ENCODE measurements at places on chromosomes 4 and X.

- peak; percentile 40 for DNase-seq
Observed at GRCh38 chrX:43958529-43958928, 14.7 kb downstream of the NDP start.

DNA sequence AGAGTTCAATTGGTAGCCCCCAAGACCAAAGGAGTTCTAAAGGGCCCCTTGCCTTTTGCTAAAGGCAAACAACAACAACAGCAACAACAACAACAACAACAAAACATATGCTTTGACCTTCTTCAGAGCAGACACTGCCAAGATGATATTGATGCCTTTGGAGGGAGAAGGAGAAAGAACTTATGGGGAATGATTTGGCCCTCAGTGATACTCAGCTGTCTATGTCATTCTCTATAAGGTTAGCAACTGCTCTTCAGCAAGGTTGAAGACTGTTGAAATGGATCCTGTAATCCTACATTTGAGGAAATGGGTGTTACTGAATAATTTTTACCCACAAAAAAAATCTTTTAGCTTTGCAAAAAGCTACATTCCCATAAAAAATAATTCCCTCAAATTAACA lies 72.5 kb downstream of the PRPS1 start:
- DNase-seq = no peak

DNA sequence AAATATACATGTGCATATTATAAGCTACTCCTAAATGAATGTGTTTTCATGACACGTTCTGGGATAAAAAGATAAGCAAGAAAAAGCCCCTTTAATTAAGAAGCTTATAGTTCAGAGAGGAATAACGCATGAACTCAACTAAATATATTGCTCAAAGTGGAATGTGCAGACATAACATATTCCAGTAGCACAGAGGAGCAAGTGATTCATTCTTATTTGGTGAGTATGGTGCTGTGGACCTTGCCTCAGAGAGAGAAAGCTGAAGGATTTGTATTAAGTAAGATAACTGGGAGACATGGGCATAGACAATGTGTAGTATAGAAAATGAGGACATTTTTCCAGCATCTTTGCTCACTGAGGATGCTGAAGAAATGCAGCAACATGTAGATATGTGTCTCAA lies 76.8 kb downstream of the CFAP299 start:
- DNase-seq = no peak

DNA sequence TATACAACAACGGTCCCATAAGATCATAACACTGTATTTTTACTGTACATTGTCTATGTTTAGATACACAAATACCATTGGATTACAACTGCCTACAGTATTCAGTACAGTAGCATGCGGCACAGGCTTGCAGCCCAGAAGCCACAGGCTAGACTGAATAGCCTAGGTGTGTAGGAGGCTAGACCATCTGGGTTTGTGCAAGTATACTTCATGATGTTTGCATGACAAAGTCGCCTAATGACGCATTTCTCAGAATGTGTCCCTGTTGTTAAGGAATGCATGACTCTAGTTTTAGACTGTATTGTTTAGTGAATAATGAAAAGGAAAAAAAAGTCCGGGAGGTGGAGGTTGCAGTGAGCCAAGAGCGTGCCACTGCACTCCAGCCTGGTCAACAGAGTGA lies 56.5 kb upstream of the C4orf50 start:
- no peak for DNase-seq

- no peak for DNase-seq
Observed at GRCh38 chrX:113935518-113935917, 648.4 kb upstream of the HTR2C start.

- DNase-seq = no peak
Observed at GRCh38 chr4:36772154-36772516, 472.4 kb upstream of the NWD2 start.

DNA sequence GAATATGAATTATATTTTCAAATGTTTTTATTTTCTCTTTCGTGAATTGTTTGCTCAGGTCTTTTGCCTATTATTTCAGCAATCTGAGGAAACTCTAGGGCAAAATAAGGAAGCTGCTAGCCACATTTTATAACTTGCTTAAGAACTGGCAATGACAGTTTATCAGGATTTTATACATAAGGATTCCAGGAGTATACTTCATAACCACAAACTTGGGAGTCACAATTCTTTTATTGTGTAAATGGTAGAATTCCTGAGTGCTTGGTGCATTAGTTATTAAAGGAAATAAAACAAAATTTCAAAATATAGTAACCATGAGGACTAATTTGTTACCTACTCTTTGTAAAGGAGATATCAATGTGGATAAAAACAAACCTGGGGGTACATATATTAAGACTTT lies 54.4 kb downstream of the PALLD start:
- no peak for DNase-seq

DNA sequence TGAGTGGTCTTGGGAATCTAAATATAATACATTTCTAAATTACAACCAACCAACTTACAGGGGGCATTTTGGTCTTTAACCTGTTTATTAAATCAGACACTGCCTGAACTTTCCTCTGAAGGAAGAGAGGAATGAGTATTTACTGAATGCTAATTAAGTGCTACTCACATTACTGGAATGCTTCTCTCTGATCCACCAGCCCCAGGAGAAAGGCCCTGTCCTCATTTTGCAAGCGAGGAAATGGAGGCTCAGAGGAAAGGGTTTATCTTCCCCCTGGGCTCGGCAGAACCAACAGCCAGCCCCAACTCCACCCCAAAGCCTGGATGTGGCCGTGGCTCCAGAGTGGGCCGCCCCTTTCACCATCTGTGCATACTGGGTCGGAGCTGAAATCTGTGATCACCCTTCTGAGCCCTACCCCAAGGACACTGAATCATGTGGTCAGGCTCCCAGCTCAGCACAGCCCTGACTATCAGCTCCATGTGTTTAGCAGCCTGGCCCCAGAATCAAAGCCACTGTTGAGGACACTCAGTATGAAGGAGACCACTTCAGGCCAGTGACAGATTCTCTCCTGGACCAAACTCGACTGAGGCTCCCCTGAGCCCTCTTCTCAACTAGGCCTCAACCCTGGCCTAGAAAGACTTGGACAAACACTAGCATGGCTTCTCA lies 56.7 kb upstream of the ENPP6 start:
- DNase-seq = no peak

- DNase-seq = no peak
Observed at GRCh38 chr4:120659616-120660170, 262.8 kb downstream of the PRDM5 start.

- no peak for DNase-seq
Observed at GRCh38 chr4:107317611-107318010, 281.5 kb upstream of the DKK2 start.

DNA sequence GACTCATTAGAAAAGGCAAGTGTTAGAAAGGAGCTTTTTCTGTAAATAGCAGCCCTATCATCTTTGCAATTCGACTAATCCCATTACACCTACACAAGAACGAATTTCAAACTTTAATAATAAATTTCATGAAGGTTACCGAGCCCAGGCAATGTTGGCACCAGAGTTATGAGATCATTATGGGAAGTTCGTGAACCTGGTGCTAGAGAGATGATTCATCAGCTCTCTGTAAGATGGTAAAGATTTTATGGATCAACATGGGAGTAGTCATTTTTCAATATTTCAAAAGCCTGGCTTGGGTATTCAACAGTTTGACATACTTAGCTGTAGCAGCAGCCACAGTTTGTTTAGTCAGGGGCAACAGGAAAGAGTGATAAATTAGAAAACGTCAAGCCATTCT lies 35.8 kb downstream of the AMELX start:
- DNase-seq = no peak

GRCh38 chr4:917466-917865 lies 14.7 kb downstream of the GAK start:
- DNase-seq = no peak

GRCh38 chr4:20591571-20591970 lies 108.7 kb upstream of the PACRGL start:
- no peak for DNase-seq

DNA sequence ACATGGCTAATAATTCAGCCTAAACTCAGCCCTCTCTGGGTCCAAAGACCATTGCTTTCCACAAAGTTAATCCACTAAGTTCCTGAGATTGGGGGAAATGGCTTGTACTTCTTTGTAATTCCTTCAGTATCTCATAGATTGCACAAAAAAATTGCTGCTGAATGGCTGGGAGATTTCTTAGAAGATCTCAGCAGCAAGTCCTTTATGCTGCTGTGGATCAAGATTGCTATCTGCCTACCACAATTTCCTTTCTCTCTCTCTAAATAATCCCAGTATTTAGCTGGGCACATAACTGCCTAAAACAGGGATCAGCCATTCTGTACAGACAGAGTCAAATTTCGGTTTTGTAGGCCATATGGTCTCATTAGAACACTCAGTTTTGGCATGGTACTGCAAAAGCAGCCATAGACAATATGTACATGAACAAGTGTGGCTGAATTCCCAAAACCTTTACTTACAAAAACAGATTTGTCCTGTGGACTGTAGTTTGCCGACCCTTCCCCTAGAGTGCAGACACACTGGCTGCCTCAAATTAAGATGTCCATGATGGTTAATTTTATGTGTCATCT lies 18.5 kb upstream of the HOPX start:
- no peak for DNase-seq

- no peak for DNase-seq
Observed at GRCh38 chr4:106126062-106126461, 189.9 kb downstream of the TBCK start.

DNA sequence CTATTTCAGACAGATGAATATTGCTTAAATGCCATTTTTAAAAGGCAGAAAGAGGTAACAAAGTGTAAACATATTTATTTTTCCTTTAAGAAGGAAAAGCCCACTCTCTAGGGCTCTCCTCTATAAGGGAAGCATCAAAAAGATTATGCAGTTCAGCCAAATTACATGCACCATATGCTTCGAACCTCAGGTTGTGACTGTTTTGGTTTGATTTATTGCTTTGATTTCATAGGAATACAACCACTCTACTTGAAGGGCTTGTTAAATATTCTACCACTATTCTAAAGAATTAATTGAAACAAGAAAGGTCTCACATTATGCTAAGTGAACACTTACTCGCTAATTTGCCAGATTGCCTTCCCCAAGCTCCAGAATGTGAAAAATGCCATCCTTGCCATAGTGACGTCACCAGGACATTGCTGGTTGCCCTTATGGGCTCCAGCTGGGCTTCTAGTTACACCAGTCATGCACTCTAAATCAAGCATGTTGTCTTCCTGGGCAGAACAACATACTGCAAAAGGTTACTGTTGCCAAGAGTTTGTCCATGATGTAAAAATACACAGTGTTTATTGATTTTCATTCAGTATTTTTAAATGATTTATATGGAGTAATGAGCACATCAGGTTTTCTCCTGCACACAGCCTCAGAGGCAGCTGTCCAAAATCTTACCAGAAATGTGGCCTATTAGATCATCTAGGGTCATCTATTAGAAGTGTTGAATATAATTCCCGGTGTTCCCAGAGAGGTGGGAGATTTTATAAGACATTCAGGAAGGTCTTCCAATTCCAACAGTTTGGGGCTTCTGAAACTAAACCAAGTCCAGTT lies 164.4 kb upstream of the RAPGEF2 start:
- no peak for DNase-seq

DNA sequence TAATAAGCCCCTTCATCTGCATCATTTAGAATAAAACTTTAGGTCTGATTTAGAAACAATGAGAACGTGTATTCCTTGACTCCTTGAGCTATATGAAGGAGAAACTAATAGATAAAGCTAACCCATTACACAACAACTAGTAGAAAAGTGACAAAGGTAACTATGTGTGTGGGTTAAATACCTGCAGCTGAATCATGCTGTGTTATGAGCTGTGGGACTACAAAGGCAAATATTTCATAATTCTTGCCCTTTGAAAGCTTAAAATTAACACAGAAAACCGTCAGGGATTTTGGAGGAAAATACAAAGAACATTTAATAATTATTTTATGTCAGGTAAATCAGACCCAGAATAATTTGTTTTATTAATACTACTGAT lies 898 bp upstream of the NDP start:
- DNase-seq = no peak

DNA sequence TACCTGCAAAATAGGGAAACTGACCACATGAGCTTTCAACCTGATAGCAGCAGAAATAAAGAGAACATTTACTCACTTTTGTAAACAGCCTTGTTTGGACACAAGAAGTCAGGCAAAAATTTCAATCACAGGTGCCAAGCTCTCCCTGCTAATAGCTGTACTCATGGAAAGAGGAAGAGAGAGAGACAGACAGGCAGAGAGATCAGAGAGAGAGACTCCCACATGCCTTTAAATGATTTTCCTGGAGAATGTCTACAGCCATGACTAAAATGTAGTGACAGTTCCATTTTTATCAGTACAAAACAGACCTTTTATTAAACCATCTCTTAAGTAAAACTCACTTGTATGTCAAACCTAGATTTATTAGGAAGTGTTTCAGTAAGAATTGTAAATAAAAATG lies 752.9 kb downstream of the TRAM1L1 start:
- no peak for DNase-seq

DNA sequence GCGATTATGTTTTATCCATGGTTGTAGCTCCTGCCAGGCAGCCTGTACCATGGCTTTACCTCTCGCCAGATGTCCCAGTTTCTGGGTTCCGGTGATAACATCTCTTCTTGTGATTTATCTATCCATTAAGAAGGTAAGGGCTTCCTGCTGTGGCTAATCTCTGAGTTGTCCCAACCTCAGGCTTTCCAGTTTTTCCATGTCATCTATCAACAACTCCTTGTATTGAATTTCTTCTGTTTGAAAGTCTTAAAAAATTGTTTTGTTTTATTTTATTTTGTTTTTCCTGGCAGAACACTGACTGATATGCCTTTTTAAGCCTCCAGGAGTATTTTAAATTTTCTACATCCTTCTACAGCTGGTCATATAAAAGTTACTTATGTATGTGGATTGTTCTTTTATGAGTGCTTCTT lies 241.9 kb downstream of the ANTXR2 start:
- DNase-seq = no peak

DNA sequence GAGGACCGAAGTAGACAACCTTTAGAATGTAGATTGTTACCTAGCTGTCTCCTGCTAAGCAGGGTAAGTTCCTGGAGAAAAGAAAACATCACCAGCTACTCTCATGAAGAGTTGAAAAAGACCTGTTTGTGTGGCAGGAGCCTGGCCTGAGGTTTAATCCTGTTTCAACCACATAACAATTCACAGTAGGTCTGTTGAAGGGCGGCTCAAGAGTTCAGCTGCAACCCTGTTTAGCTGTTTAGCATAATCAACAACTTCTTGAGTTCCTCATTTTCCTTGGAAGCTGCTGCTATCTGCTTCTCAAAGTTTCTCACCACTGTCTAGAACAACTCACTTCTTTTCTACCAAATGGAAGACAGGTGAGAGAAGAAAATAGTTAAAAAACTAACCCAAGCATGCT lies 170.4 kb upstream of the TET2 start:
- DNase-seq = no peak

DNA sequence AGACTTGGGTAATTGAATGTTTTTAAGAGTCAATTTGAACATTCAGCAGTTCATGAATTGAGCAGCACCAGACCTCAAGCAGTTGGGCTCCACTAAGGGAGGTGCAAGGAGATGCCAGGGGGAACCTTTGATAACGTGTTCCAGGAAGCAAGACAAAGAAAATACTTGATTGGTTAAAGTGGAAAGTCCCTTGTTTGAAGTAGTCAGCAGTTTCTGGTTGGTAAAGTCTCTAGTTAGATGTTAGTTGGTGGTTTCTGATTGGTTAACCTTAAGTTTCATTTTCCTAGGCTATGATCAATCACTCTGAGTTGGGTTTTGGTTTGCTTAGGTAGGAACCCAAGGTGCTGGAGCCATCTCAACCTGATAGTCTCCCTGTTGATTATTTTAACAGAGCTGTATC lies 4.0 kb downstream of the HERC6 start:
- no peak for DNase-seq

Measured in OCI-LY7 (cell line).